ENCODE measurements at places on chromosomes 4 and X. TPM values are rescaled to one million over a fixed set of nuclear protein-coding genes. Genes with fewer than 3 reads are reported as not detected.

- DNase-seq, result no peak
Measured at GRCh38 chr4:41822325-41822724, 73.8 kb upstream of the PHOX2B start.

The AFP gene
- total RNA-seq, result not detected

The F8A2 gene
- not detected for total RNA-seq

The MTTP gene
- total RNA-seq, result 12.0 TPM

The ADGRG2 gene
- 0.20 TPM for total RNA-seq

GRCh38 chrX:2582667-2583066, 81.9 kb upstream of the DHRSX start:
- DNase-seq, result no peak

DNA sequence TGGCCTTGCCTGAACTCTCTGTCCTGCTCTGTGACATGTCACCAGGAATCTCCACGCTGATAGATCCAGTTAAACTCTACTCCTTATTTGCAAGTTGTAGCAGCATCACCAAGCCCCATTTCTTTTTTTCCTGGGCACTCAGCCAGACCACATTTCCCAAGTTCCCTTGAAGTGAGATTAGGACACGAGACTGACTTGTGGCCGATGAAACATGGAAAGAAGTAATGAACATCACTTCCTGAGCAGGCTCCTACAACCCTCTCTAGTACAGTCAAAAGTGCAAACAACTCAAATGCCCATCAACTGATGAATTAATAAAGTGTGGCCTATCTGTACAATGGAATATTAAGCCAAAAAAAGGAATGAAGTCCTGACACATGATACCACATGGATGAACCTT, 74.6 kb downstream of the MAP3K15 start:
- DNase-seq, result no peak

DNA sequence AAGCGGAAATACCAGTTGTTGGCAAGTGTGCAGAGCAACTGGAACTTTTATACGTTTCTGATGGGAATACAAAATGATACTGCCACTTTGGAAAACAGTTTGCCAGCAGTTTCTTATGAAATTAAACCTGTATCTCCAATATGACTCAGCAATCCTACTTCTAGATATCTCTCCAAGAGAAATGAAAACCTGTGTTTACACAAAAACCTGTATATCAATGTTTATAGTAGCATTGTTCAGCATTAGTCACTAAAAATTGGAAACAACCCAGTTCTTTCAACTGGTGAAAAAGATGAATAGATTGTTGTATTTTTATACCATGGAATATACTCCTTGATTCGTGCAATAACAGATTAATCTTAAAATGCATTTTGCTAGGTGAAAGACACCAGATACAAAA, 26.8 kb downstream of the ATP7A start:
- DNase-seq, result no peak

DNA sequence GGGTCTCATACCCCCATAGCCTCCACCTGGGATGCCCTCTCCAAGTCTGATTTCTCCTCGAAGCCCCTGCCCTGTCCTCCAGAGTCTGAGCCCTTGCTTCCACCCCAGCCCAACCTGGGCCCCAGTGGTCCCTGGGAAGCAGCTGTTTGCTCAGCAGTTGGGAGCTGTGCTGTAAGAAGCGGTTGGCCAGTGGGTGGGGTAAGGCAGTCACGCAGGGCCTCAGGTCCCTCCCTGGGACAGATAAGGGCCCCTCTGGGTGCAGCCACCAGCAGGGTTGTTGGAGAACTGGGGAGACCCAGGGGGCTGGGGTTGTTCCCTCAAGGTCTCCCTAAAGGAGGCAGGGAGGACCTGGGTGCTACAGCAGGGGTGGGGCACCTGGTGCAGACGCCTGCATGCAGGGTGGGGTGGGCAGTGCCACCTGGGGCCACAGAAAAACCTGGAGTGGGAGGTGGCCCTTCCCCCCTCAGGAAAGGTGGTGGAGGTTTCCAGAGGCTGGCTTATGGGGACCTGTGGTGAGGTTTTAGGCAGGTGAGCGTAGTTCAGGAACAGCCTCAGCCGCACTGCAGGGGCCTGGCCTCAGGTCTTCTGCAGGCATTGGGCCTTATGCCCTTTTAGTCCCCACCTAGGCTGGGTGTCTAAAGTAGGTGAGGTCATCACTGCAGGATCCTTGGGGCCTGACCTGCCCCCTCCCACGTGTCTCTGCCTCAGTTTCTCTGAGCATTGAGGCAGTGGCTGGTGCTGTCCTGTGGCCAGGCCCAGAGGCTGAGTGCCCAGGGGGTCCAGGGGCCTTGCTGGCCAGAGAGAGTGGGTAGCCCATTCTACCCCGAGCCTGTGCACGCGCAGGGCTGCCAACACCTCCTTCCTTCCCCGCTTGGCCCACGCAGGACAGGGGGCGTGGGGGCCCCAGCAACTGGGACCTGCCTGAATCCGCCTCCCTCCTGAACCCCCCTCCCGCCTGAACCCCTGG, 3.1 kb upstream of the SLC26A1 start:
- DNase-seq, result no peak

GRCh38 chr4:162644346-162644745, 480.5 kb upstream of the FSTL5 start:
- DNase-seq, result no peak

The TLR10 gene
- not detected for total RNA-seq

- no peak for DNase-seq
Measured at GRCh38 chrX:48107717-48108116, 22.7 kb upstream of the SPACA5B start.

GRCh38 chr4:163107754-163108153, 58.9 kb downstream of the NAF1 start:
- DNase-seq, result no peak

The RPL34 gene
- 1,293 TPM for total RNA-seq

Measured in neural crest cell (in vitro differentiated cells).